ENCODE measurements at places on chromosomes 3 and 15.

DNA sequence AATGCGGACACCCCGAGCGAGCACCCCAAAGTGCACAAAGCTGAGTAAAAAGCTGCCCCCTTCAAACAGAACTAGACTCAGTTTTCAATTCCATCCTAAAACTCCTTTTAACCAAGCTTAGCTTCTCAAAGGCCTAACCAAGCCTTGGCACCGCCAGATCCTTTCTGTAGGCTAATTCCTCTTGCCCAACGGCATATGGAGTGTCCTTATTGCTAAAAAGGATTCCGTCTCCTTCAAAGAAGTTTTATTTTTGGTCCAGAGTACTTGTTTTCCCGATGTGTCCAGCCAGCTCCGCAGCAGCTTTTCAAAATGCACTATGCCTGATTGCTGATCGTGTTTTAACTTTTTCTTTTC, 5.3 kb downstream of the BHLHE40 start:
- DNase-seq = no peak

DNA sequence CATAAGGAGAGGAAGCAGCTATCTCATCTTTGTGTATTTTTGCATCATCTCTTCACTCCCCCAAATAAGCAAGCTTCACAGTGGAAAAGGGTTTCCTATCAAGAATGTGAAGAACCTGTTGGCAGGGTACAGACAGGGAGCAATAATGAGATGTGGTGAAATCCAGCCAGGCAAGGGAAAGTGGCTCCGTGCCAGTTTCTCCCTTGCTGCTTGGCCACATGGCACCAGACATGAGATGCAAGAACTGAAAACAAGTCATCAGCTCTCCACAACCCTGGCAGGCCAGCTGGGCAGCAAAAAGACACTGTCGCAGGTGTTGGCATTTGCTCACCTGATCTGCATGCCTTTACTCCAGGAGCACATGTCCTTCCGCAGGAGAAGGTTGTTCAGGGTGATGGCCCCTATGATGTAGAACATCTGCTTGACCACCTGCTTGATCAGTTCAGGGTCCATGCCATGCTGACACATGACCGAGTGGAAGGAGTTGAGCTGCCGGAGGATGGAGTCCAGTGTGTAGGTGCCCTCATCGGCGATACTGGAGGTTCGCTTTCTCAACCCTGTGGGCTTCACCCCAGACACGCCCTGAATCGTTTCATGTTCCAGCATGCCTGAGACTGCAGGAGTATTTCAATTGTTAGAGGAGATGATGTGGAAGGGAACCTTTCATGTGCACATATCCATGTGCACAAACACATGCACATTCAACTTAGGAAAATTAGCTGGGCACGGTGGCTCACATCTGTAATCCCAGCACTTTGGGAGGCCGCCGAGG, 23.3 kb upstream of the MYO5C start:
- no peak for DNase-seq

GRCh38 chr15:84736375-84736774, 12.0 kb upstream of the ZNF592 start:
- no peak for DNase-seq

DNA sequence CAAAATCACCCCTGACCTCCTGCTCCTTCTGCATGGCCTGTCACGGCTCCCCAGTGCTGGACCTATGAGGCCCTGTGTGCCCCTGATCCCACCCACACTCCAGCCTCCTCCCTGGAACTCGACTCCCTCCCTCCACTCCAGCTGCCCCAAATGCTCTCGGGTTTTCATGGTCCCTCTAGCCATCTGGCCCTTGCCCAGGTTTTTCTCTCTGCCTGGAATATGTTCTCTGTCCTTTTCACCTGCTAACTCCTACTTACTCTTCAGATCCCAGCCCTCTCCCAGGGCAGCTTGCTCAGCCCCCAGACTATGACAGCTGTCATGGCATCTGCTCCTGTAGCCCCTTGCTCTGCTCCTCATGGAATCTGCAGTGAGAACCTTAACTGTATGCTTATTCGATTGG, 30.3 kb downstream of the DUSP7 start:
- DNase-seq = no peak

- DNase-seq = no peak
Observed at GRCh38 chr3:112689989-112690388, 49.0 kb upstream of the CCDC80 start.

DNA sequence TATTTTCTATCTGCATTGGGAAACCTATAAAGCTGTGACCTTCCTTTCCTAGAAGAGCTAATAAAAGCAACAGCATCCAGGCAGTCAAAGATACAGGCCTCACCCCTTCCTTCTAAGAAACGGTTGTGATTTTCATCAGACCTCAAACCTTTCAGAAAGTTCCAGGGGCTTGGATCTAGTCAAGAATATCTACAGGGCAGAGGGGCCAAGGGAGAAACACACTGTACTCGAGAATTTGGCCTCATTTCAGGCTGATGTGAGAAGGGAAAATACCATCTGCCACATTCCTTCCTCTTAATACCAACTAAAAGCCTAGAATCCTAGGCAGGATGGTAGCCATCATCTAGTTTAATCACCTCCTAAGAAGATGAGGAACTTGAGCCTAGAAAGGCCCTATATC, 24.5 kb upstream of the BCL6 start:
- no peak for DNase-seq

DNA sequence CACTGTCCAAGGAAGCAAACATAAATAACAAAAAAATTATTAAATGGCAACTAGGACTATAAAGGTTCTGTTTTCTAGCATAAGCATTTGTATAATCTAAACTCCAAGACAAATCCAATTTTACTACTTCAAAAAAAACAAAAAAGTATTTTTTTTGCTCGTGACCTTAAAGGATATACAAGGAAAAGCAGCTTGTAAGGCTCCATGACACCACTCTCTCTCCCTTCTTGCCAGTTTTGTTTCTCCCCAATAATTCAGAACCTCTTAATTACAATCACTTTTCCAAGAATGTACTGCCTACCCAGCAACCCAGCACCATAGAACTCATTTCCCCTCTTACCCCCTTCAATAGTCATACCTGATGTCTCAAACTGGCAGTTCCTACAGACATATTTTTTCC, 496.2 kb downstream of the GRM7 start:
- DNase-seq = no peak

GRCh38 chr3:170907637-170908234, 701 bp downstream of the EIF5A2 start:
- no peak for DNase-seq
